Fibroblast of skin of right quadriceps (primary cell): ENCODE measurements at places on chromosomes 3 and 15.
A peak's percentile ranks its signal among the peaks of the same experiment; 100 is the strongest.

GRCh38 chr15:37764733-37765191, 169.7 kb upstream of the TMCO5A start:
- DNase-seq, result peak; percentile 66

DNA sequence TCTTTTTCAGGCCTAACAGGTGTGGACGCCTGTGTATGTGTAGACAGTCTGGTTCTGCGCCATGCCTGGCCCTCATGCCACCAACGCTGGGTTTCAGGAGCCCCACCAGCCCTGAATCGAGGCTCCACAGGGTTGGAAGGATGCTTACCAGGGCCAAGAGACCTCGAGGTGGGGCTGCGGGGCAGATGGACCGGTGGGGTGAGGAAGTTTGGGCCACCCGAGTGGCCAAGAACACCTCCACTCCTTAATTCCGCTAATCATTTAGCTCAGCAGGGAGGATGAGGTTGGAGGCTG, 6.0 kb upstream of the ONECUT1 start:
- no peak for DNase-seq

DNA sequence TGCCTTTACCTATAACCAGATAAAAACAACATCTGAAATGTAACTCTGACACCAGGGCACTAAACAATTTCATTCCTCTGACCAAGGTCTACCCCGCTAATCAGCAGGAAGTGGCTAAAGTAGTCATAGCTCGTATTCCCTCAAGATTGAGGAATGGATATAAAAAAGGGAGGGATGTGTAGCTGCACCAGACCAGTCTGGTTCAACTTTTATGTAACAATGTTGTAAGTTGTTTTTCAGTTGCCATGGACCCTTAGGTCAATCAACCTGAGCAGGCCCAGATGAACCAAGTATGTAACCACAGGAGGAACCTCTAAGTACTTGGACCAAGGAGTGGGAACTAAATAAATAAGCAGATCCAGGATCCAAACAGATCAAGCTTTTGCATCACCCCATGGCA, 28.4 kb upstream of the IFT57 start:
- no peak for DNase-seq

DNA sequence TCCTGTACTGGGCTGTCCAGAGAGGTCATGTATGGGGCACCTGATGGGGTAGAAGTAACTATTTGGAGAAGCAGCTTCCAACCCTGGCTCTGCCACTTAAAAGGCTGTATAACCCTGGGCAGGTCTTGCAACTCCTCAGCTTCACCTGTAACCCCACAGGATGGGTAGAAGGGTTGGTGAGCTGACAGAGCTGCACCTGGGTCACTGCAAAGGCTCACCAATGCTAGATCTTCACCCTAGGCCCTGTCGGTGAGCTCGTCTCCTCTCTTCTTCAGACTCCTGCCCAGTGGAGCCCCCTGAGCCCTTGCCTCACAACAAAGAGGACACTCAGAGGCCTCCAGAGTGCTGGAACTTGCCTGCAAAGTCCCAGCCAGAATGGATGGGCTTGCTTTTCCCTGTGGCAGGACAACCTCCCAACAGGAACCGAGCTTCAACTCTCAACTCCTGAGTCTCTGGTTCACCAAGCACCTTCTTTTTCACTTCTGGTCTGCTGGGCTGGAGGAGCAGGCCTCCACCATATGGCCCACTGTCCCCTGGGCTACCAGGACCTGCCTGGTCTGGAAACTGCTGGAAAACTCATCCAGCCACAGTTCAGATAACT, 45.9 kb downstream of the XXYLT1 start:
- DNase-seq, result no peak

DNA sequence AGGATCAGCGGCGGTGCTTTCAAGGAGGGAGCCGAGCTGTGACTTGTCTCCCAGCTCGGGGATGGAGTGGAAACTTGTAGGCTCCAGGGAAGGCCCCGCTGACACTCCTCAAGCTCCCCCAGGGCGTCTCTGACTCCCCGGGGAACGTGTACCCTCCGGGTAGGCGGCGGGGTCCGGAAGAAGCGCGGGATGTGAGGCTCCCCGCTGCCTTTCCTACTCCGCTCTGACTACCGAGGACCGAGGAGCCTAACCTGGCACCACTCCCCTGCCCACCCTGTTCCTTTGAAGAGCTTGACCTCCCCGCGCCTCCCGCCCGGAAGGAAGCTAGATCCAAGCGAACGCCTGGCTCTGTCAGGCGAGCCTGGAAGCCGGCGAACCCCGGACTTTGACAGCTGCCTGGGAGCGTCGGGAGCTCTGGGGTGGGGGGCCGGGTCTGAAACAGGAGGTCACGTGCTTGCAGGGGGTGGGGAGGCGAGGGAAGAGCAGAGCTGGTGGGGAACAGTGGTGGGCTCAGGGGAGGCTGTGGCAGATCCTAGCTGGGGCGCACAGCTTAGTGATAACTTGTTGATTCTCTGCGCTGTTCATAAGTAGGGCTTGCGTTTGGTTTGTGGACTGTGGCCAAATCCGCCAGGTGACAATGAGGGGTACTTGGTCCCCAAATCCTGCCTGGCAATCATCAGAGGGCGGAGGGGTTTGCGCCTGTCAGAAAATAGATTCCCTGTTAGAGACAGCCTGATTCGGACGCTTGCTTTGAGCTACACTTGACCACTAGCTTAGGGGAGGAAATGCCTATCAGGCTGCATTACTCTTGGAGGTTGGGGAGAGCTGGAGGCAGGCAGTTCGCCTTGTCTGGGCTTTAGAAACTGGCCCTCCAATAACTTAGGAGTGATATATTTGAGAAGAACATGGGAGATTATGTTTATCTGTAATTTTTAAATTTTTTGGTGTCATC, 1.2 kb downstream of the CLSTN2 start:
- no peak for DNase-seq

GRCh38 chr3:146594843-146595482, 10.2 kb downstream of the PLSCR5 start:
- peak; percentile 9 for DNase-seq

- no peak for DNase-seq
Observed at GRCh38 chr3:30836141-30836540, 58.3 kb downstream of the GADL1 start.

DNA sequence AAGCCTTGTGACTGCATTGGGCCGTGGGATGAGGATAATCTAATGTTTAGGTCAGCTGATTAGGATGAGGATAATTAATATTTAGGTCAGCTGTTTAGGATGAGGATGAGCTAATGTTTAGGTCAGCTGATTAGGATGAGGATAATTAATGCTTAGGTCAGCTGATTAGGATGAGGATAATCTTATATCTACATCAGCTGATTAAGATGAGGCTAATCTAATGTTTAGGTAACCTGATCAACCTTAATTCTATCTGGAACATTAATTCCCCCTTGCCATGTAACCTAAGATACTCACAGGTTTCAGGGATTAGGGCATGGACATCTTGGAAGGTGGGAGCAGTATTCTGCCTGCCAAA, 362.8 kb downstream of the ULK4 start:
- no peak for DNase-seq

GRCh38 chr3:11560746-11561145, 83.0 kb downstream of the VGLL4 start:
- no peak for DNase-seq

DNA sequence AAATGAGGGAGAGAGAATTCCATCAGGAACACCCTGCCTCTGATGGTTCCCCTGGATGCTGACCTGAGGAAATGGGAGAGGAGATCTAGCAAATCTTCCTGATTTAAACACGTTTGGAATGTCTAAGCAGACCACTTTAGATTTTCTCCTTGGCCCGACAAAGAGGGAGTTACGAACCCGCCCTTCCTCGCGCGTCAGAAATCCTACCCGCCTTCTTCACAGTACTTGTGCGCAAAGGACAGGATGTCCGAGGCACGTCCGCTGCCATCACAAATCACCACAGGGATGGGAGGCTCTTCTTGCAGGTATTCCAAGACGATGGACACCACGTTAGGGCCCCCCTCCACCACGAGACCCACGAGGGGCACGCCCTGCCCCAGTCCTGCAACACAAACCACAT, 38.6 kb downstream of the TRPM1 start:
- no peak for DNase-seq

GRCh38 chr15:39695793-39696192, 86.8 kb downstream of the FSIP1 start:
- no peak for DNase-seq

- DNase-seq, result no peak
Observed at GRCh38 chr3:195221876-195222617, 48.9 kb downstream of the XXYLT1 start.

DNA sequence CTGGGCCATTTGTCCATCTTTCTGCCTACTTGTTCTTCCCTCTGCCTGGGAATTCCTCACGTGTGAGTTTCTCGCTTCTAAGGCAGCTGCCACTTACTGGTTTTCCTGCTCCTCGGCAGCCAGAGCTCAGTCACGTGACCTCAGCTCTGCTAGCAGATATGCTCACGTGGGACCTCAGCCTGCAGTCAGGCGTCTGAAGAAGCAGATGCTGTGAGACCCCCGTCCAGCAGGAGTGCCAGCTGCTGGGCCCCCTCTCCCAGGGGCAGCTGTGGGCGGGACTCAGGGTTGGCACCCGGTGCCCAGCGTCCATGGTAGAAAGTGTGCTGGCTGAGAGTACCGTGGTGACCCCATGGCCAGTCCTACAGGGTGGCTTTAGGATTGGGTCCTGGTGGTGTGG, 161.3 kb upstream of the TLE3 start:
- DNase-seq, result peak; percentile 77

DNA sequence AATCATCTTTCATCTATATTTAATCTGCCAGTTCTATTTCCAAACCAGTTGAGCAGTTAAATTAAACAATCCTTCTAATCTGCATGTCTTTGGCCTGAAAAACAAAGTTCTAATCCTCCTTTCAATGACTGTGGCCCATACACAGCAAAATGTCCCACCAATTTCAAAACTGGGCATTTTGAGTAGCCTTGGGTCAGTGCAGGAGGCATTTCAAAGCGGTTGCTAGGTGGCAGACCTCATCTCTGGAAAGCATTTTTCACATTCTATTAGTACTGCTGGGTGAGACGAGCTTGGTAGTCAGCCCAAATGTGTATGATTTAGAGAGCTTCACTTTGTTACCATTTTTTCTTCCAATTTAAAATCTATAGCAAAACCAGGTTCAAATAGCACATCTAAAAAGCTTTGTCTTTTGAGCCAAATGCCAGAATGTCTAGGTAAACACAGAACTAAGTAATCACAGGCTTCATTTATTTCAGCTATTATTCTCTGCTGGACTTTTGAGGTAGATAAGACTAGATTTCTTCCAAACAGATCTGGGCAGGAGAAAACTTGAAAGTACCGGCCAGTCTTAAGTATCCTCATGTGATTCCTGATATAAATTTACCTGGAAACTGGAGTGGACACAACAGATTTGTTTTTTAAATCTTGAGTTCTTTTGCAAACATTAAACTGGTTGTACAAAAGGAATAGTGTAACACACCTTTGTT, 8.9 kb upstream of the ARHGEF26 start:
- no peak for DNase-seq

DNA sequence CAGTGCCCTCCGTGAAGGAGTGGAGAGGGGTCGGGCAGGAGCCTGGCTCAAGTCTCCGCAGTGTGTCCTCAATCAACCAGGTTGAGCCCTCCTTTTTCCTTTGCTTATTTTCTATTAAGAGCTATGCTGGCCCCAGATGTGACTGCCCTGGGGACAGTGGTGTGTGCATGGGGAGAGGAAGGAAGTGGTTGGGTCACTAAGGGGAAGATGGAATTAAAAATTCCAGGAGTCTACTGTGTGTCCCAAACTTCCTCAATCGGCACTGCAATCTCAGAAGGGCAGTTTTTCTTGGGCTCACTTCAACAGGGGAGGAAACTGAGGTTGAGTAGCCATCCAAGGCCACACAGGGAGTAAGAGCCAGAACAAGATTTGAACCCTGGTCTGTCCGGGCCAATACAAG, 13.7 kb upstream of the GRIP2 start:
- no peak for DNase-seq
